ENCODE measurements at places on chromosomes 13 and 19.

GRCh38 chr13:44542361-44542760, 33.8 kb downstream of the TSC22D1 start:
- no peak for DNase-seq

DNA sequence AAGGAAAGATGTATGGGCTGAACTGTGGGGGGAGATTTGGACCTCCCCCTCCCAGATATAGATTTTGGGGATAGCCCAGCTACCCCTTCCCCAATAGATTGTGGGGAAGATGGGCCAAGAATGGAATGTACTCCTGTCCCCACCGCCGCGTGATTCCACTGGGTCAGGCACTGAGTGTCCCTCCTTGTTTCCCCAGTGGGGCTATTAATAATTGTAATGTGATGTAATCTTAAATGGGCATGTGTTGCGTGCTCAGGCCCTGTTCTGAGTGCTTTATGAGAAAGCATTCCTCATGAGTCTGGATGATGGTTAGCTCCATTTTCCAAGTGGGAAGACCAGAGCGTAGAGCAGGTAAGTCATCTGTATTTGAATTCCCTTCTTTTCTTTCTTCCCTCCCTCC, 1.4 kb downstream of the PSMD8 start:
- DNase-seq = no peak

DNA sequence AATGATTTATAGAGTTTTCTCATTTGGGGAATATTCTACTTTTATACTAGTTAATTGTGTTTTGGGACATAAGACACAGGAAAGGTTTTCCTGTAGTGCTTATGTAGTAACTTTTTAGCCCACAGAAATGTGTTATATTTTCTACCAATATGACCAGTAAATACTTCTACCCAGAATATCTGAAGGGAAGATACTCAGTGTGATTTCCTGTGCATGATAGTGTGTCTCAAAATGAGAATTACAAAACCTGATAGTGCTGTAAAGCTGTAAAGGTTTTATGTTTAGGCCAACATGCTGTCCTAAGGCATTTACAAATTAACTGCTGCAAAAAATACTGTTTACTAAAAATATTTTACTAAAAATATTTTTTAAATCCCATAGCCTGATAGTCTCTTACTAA, 126.8 kb downstream of the RXFP2 start:
- no peak for DNase-seq

DNA sequence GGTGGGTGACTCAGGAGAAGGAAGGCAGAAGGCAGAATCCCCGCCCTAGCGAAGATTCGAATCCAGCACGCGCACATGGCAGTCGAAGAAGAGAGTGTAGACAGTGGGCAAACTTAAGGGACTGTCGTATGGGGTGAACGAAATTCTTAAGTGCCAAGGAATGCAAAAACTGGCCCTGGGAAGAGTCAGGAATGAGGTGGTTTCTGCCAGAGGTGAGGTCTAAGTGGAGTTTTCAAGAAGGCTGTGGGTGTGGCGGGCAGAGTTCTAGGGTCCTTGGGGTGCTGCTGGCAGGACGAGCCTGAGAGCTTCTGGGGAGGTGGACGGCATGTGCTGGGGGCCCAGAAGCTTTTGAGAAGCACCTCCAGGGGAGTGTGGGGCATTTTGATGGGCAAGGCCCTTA, 63.9 kb upstream of the RNF113B start:
- no peak for DNase-seq

DNA sequence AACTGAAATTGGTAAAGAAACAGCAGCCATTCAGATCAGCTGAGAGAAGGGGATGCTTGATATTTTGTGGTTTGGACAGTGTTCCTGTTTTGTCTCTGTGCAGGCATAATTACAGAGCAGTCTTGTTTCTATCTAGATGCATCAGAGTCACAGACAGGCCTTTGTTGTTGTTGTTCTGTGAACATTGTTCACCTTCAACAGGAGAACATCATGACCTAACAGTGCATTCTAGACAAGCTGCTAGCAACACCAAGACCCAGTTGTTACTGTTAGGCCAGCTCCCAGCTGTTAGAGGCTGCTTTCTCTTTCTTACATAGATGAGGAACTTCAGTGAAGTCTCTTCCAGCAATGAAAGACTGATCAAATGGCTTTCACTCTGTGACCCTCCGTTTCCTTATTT, 8.5 kb upstream of the LSR start:
- DNase-seq = no peak

GRCh38 chr19:40623403-40624251, 22.5 kb downstream of the LTBP4 start:
- DNase-seq = peak; percentile 99

DNA sequence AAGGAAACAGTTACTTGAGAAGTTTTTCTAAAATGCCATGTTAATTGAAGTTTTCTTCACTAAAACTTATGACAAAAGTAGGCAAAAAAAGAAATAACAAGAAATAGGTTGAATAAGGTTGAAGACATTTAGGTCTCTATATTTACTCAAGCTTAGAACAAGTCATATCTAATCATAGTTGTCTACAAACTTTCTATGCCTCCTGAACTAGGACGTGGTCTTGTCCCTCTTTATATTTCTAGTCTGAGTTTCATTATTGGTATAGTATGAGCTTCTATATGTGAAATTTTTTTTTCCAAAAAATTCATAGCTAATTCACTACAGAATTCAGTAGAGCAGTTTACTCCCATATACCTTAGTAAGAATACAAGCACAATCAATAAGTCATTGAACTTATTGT, 836.4 kb downstream of the SLITRK6 start:
- no peak for DNase-seq

DNA sequence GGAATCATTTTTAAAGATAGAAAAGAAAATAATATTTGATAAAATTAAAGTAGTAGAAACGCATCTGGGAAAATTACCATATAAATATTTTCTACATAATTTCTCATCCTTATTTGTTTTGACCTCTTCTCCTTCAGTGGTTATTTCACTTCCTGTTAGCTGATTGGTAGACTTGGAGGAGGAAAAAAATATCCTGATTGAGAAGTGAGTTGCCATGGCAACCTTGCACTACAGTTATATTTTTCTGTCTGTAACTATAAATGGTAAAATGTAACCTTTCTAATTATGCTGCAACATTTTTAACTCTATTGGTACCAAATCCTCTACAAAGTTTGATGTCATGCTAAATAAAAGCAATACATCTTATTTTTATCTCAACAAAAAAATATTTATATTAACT, 45.2 kb downstream of the SCEL start:
- DNase-seq = no peak

DNA sequence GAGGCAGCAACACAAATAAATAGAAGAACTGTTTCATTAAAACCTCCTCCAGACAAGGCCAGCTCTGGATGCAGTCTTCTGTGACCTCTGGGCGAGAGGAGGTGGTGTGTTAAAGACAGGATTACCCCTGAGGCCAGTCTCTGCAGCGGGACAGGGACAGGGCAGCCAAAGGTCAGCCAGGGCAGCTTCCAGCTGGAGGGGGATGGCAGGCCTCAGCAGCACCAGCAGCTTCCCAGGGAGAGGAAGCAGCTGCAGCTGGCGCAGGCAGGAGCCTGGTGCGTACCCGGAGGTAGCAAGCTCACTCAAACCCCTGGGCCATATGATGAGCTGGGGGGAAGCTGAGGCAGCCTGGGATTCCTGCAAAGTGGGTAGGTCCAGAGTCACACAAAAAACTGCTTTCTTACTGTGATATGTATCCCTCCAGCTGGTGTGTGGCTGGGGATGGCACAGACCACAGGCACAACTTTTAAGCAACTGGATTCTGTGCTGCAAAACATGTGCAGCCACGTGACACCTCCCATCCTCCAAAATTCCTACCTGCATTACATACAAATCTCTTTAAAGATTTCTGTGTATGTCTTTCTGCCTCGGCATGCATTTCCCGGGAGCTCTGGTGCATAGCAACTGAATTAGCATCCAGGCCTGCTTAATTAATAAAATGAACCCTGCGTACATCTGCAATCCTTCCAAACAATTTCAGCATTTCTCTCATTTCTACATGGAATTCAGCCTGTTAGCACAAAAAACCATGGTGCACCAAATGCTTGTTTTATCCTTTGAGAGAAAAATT, 238.3 kb upstream of the MAB21L1 start:
- peak; percentile 93 for DNase-seq

DNA sequence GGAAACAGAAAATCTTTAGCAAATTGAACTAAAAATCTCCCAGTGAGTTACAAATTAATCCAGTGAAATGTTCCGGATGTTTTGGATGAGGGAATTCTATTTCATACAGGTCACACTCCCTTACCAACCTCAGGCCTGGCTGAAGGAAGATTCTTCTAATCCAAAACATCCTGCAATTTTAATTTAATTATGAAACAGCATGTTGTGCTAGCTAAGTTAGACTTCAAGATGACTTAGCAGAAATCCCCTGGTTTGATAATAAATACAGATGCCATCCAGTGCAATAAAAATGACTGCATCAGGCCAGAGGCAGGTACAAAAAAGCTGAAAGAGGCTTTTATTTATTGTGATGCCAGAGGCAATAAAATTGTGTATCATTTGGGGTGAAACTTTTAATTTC, 96.7 kb upstream of the CLDN10 start:
- no peak for DNase-seq

DNA sequence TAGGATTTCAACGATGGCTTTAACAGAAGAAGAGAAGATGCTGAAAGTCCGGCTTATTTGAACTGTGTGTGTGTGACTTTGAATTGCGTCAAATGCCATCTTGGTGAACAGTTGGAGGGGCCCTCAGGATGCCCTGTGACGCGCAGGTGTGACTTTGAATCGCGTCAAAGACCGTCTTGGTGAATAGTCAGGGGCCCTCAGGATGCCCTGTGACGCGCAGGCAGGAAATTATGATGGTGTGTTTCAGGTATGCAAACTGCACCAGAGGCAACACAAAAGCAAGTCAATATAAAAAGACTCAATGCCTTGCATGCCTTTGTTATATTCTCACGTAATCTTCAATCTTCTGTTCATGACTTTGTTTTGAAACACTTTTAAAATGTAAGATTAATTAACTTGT, 29.2 kb downstream of the ATP11A start:
- no peak for DNase-seq

GRCh38 chr19:45667620-45668341, at the start of gene GIPR:
Gene GIPR, plus strand, starts transcription at chr19:45668221. Its CDS starts 1,300 bp downstream, at chr19:45669521.
- peak; percentile 40 for DNase-seq

DNA sequence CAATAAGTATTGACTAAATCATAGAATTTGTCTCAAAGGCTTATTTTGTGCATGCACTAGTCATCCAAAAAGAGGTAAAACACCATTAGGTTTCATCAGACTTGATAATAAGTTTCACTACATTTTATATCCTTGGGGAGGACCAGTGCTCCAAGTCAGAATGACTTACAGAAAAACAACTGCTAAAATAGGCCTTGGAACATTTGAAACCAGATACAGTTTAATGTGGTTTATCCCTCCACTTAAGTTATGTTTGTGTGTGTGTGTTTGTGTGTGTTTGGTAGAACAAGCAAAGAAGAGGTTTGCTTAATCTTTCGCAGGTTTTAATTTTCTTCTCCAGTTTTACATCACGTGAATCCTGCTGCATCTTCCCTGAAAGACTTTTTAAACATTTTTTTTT, 570.9 kb downstream of the PCDH9 start:
- no peak for DNase-seq

DNA sequence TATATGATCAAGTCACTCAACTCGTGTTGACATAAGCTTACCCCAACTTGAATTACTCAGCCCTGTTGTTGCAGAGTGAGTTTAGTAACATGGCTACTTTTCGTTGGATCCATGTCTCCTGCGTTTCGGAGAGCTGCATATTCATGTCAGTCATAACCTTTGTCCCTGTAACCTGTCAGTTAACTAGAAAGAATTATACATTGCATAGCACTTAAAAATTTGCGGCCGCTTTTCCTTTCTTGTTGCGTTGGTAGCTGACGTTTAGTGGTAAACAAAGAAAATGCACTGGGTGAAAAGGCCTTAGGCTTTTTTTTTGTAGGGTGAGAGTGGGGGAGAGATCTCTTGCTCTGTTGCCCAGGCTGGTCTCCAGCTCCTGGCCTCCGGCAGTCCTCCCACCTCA, 14.2 kb downstream of the ZNF507 start:
- no peak for DNase-seq

DNA sequence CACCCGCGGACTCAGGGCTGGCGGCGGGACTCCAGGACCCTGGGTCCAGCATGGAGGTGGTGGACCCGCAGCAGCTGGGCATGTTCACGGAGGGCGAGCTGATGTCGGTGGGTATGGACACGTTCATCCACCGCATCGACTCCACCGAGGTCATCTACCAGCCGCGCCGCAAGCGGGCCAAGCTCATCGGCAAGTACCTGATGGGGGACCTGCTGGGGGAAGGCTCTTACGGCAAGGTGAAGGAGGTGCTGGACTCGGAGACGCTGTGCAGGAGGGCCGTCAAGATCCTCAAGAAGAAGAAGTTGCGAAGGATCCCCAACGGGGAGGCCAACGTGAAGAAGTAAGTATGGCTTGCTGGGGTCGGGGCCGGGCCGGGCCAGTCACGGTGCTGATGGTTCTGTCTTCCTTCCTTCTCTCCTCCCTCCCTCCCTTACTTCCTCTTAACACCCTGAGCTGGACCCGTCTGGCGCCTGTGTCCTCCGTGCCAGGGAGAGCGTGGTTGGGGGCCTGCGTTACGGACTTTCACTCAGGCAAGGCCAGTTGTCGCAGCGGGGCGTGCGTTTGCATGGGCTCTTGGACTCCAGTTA, 1.4 kb downstream of the STK11 start:
- peak; percentile 47 for DNase-seq

- DNase-seq = peak; percentile 96
Observed at GRCh38 chr19:49712397-49712859, 21.5 kb downstream of the CPT1C start.

DNA sequence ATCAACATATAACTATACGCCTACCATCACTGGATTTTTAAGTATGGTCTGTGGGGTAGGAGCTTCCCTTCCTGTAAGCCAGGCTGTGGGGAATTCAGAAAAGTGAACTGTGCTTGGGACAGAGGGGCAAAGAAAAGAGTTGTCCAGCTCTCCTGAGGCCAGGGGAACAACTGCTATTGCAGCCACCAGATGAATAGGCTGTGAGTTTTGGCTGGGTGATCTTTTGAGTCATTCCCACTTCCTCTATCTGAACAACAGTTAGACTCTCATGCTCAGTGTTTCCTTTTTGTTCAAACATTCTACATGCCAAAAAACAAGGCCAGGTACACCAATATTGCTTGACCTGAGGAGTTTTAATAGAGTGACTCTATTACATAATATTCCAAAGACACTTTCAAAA, 426.2 kb upstream of the DACH1 start:
- DNase-seq = no peak

- no peak for DNase-seq
Observed at GRCh38 chr19:10163536-10163935, 31.2 kb downstream of the DNMT1 start.

DNA sequence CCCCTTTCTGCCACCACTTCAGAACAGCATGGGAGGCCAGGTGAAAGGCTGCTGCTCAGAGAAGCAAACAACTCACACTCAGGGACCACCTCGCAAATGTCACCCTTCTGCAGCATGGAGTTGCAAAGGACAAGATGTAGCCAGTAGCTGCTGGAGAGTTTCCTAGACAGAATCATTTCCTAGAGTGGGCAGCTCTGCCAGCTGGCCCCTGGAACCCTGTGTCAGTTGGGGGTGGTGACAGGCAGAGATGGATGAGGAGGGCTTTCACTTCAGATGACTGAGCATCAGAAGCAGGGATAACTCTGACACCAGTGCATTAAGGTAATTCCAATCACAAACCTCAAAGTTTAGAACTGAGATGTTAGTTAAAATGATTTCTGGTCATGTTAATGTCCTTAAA, 34.4 kb upstream of the EPHX3 start:
- DNase-seq = no peak
